Inflammatory macrophage treated with lipopolysaccharide for 4 hours (primary cell): ENCODE measurements at places on chromosomes 4 and X.

DNA sequence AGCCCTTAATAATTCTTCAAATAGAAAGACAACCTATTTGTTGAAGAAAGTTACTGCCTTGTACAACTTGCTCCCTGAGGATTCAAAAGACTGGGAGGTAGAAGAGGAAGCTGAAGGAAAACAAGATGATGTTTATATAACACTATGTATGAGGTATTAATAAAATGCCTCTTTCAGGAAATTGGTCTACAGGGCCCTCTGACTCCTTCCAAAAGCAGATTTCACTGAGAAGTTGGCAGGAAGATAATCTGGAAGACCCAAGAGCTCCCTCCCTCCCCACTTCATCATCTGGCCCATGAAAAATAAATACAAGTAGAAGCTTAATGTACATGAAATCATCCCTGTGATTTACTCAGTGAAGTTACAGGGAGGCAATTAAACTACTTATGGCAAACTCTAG is 107.5 kb upstream of the MAGEC2 start:
- DNase-seq: no peak

- DNase-seq: no peak
Observed at GRCh38 chr4:77344784-77345183, 187.8 kb downstream of the CCNG2 start.

- DNase-seq: no peak
Observed at GRCh38 chr4:88616275-88617150, 24.2 kb downstream of the HERC3 start.

- no peak for DNase-seq
Observed at GRCh38 chr4:27594922-27595321, 734.3 kb downstream of the STIM2 start.

DNA sequence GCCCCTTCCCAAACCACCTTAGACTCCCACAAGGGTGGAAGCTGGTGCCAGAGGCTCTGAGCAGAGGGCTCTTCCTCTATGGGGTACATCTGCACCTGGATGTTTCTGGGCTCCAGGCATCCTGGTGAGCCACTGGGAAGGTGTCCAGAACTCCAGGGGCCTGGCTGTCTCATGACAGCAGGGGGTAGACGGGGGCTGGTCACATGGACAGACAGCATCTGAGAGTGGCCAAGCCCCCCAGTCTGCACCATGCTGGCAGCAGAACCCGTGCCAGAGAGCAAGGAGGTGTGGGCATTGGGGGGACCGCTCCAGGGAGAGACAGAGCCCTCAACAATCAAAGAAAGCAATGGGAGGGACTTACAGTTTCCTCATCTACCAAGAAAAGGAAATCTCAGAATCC is 39.5 kb downstream of the ZFYVE28 start:
- no peak for DNase-seq

GRCh38 chr4:3280466-3280865 is 12.4 kb upstream of the RGS12 start:
- DNase-seq: no peak

- DNase-seq: no peak
Observed at GRCh38 chr4:19689511-19689910, 562.2 kb upstream of the SLIT2 start.

GRCh38 chrX:110192516-110192915 is 125.4 kb downstream of the AMMECR1 start:
- no peak for DNase-seq

- DNase-seq: no peak
Observed at GRCh38 chr4:8893624-8894423, 22.2 kb upstream of the HMX1 start.

GRCh38 chrX:107272431-107272921 is 66.1 kb downstream of the DNAAF6 start:
- no peak for DNase-seq

GRCh38 chr4:6308899-6309643 is 39.4 kb downstream of the WFS1 start:
- DNase-seq: no peak

DNA sequence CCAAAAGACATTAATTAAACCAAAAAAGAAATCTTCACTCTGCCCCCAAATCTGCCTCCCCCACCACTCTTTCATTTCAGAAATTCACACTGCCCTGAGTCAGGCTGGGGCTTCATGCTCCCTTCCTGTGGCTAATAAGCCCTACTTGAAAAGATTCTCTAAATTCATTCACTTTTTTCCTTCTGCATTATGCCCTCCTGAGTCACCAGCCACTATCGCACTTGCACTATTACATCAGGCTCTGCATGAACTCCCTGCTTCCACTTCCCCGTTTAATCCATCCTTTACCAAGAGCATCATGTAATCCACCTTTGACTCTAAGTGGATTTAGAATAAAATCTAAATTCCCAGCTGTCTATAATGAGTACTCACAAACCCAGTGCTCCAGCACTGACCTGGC is 295.4 kb upstream of the KLF3 start:
- DNase-seq: peak; percentile 78

GRCh38 chr4:25883565-25883964 is 20.8 kb upstream of the SEL1L3 start:
- DNase-seq: no peak

DNA sequence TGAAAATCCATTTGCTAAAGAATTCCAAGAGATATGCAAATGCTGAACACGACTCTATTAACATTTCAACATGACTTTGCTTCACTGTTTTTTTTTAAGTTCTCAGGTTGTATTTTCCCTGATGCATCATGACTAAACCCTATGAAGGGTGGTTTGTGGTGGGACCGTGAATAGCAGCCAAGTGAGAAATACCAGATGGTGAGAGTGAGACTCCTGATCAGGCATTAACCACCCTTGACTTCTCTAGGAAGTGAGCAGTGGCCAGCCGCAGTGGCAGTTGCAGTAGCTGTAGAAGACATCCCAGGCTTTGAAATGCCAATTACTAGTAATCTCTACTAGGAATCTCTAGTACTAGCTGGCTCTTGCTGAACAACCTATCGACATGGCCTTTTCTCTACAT is 383.4 kb downstream of the FAM133A start:
- DNase-seq: no peak

GRCh38 chr4:94621491-94622080 is 136.2 kb upstream of the BMPR1B start:
- DNase-seq: peak; percentile 45

- DNase-seq: peak; percentile 13
Observed at GRCh38 chrX:133444952-133445831, 29.9 kb upstream of the GPC4 start.

GRCh38 chr4:98652996-98653395 is 5.4 kb downstream of the TSPAN5 start:
- no peak for DNase-seq

DNA sequence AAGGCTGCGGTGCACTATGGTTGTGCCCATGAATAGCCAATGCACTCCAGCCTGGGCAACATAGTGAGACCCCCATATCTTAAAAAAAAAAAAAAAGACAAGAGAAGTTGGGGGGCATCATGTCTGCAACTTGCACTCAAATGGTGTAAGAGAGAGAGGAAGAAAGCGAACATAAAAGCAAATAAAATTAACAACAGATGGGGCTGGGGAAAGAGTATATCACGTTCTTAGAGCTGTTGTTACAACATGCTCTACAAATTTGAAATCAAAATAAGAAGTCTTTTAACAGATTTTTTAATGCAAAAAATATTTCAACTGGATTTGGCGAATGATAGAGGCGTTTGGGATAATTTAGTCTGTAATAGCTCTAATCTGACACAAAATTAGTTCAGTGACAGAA is 144.9 kb downstream of the FNIP2 start:
- DNase-seq: no peak

DNA sequence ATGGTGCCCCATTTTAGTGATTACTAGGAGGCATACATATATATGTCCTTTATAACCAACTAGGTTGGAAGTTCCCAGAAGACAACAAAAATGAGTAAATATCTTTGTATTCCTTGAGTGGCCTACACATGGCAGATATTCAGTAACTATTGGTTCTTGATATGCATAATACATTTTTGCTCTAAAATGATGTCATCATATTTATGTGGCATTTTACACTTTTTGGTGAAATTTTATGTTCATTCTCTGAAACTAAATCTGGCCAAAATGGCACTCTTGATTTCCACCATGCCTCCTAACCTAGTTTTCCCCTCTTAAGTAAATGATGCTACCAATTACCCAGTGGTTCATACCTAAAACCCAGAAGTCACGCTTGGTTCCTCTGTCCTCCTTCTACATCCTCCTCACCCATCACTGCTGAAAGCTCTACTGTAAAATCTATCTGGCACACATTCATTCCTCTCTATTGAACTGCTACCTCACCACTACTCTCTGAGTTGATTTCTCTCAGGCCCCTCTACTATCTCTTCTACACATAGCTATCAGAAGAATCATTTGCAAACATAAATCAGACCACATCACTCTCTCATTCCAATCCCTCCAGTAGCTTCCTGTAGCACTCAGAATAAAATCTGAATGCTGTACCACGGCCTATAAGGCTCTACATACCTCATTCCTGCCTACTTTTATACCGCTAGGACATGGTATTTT is 13.4 kb downstream of the SLC10A7 start:
- no peak for DNase-seq

DNA sequence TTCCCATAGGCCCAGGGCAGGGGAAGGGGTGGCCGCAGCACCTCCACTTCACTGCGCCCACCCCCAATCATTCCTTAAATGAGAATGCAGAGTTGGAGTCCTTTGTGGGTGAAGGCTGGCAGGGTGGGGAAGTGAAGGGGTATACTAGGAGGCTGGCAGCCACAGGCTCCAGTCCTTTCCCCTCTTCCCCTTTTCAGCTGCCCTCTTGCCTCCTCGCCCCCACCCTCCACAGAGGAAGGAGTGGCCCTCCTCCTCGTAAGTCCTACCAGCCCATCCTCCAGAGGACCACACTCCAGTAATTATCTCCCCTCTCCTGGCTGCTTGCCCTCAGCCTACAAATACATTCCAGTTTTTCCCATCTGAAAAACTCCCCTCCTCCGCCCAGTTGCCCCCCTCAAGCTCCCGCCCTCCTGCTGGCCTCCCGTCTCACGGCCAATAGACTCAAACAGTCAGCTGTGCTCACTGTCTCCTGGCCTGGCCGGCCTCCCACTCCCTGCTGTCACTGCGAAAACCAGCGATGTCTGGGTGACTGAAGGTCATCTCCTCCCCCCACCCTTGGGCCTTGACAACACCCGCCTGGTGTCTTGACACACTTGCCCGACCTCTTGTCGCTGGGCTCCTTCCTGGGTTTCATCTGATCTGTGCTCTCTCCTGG is 38.8 kb downstream of the EFNB1 start:
- DNase-seq: peak; percentile 45

DNA sequence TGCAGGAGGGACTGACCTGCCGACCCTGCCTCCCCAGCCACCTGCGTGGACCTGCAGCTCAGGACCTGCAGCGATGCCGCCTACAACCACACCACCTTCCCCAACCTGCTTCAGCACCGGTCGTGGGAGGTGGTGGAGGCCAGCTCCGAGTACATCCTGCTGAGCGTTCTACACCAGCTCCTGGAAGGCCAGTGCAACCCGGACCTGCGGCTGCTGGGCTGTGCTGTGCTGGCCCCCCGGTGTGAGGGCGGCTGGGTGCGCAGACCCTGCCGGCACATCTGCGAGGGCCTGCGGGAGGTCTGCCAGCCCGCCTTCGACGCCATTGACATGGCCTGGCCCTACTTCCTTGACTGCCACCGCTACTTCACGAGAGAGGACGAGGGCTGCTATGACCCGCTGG is 8.5 kb downstream of the CPZ start:
- no peak for DNase-seq

GRCh38 chr4:89331197-89331596 is 23.6 kb upstream of the GPRIN3 start:
- no peak for DNase-seq

DNA sequence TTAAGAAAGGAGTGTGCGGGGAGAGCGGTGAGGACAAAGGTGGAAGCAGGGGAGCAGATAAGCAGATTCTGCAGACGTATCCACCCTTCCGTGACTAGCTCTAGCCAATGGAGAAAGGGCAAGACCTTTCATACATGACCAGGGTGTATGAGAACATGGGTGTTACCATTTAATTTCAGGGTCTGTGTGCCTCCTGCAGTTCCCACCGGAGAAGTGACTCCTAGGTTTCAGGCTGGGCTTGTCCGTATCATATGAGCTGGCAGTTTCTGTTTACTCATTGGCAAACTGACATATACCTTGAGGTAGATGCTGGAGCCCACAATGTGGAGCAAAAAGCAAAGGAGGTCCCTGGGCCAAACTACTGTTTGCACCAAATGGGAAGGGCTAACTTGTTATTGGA is 6.8 kb downstream of the RBM47 start:
- no peak for DNase-seq

DNA sequence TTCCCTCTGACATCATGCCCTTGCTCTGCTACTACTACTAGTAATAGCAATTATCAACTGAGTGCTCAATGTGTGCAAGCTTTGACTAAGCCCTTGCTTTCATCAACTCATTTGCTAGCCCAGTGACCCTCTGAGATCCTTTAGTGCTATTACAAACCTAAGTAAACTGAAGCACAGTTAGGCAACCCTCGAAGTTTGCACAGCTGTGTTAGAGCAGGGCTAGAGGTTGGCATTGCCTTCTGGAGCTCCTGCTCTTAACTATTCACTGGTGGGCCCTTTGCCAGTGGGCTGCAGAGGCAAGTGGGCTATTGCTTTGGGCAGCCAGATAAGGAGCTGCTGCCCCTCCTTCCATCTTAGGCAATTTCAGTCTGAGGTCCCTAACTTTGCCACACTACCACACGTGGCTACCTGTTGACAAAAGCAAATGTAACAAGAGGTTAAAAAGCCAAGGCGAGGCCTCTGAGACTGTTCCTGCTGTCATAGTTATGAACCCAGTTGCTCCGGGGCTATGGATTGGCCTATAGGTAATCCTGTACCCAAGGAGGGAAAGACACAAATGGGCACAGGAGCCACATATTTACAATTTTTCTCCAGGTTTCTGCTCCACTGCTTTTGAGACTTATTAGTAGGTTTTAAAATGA is 41.5 kb upstream of the ANKRD50 start:
- no peak for DNase-seq

- no peak for DNase-seq
Observed at GRCh38 chrX:69228732-69229131, 63.5 kb upstream of the PJA1 start.

- DNase-seq: no peak
Observed at GRCh38 chrX:46567388-46567787, 6.2 kb upstream of the CHST7 start.

GRCh38 chr4:85512446-85513205 is 37.7 kb downstream of the ARHGAP24 start:
- DNase-seq: no peak

- DNase-seq: no peak
Observed at GRCh38 chr4:137378821-137379220, 153.5 kb downstream of the PCDH18 start.

- DNase-seq: no peak
Observed at GRCh38 chr4:126354784-126355183, 1040.0 kb downstream of the FAT4 start.

DNA sequence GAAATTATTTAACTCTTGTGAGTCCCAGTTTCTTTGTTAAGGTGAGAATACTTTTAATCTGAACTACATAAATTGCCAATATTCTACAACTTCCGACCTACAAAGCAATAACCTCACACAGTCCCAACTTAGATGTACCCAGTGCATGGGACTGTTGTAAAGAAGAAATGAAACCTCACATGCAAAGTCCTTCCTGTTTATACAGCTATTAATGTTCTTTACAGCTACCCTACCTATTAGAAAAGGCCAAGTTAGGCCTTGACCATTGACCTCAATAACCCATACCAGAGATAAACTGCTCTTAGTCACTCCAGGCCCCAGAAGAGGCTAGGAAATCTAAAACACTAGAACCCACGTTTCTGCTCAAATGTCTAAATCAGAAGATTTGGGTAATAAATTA is 920.1 kb upstream of the TENM3 start:
- DNase-seq: no peak

- DNase-seq: no peak
Observed at GRCh38 chr4:165715211-165715610, 157.8 kb upstream of the TLL1 start.

- no peak for DNase-seq
Observed at GRCh38 chr4:185931986-185932385, 120.0 kb upstream of the SORBS2 start.
